ENCODE measurements at places on chromosomes 7 and 10.

GRCh38 chr7:90897961-90898469 is 301.9 kb downstream of the CDK14 start:
- no peak for DNase-seq

- no peak for DNase-seq
Measured at GRCh38 chr10:84945791-84946190, 617.4 kb downstream of the CCSER2 start.

GRCh38 chr7:101912716-101913110 is 95.3 kb downstream of the CUX1 start:
- DNase-seq, result peak; percentile 35

GRCh38 chr10:113096128-113096996 is 146.3 kb downstream of the TCF7L2 start:
- no peak for DNase-seq

DNA sequence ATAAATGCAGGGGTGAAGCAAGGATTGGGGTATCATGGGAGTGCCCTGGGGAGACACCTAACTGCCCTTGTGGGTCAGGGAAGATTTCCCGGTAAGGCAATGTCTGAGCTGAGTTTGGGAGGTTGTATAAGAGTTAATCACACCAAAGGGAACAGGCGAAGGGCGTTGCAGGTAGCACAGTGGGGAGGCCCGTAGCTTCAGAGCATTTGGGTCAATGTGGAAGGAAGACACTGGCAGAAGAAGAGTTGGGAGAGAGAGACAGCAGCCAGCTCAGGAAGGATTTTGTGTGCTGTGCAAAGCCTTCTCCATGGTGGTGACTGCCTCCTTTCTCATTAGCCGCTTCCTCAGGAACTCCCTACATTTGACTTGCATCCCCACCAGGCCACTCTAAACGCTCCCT is 80.8 kb upstream of the LEP start:
- no peak for DNase-seq

GRCh38 chr10:30542895-30543288 is 86.7 kb downstream of the LYZL2 start:
- DNase-seq, result no peak

DNA sequence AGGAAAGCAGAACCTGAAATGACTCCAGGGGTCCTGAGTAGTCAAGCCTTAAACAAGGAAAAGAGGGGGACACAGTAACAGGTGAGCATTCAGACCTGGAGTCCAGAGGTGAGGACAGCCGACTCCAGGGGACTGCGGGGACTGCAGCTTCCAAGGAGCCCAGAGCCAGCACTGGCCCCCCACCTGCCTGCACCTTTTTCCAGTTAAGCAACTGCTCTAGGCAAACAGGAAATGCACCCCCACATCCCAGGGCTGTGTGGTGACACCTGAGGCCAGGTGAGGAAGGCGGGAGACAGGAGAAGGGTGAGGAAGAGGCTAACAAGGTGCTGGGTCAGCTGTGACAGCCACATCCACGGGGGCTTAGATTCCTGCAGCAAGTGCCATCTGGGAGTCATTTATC is 20.1 kb upstream of the EN2 start:
- DNase-seq, result no peak

DNA sequence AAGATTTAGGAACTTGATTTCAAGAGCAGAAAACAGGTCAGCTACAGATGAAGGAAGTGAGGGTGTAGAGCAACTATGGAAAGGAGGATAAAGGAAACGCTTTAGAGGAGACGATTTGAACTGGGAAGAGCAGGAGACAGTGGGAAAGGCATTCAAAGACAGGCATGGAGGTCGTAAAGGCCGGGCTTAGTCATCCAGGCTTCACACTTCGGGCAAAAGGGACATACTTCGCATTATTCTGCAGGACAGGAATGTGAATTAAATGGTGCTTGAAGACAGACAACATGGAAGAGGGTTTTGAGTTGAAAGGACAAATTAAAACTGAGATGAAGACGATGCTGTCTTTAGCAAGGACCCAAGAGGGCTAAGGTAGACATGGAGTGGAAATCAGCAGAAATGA is 8.1 kb downstream of the FAM171A1 start:
- peak; percentile 13 for DNase-seq

- DNase-seq, result no peak
Measured at GRCh38 chr10:106836933-106837663, 327.4 kb downstream of the SORCS1 start.

DNA sequence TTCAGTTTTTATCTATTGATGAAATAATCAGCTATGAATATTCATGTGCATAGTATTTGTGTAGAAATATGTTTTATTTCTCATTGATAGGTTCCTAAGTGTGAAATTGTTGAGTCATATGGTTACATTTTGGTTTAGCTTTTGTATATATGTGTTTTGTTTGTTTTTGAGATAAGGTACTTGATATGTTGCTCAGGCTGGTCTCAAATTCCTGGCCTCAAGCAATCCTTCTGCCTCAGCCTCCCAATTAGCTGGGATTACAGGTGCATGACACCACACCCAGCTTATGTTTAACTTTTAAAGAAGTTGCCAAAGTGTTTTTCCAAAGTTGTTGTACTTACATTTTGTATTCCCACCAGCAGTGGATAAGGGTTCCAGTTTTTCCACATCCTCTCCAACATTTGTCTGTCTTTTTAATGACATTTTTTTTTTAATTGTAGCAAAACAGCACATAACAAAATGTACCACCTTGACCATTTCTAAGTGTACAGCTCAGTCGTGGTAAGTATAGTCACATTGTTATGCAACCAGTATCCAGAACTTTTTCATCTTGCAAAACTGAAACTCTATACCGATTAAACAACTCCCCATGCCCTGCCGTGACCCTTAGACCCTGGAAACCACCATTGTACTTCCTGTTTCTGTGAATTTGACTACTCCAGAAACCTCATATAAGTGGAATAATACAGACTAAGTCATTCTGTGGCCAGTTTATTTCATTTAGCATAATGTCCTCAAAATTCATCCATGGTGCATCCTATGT is 12.6 kb upstream of the UBE2D1 start:
- peak; percentile 11 for DNase-seq

DNA sequence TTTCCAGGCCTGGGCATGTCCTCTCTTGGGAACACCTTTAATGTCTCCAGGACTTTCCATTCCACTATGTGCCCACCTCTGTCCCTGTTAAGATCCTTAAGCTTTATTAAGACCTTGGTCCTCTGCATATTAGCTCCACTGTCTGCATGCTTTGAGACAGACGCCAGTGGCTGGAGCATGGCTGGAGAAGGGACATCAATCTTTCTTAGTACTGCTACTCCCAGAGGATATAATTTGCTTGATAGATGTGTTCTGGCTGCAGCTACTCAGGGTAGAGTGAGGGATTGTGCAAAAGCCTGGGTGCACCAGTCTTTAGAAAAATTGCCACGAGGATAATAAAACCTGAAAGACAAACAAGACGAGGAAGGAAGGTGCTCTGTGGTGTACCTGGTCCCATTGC is 42.9 kb downstream of the PLPP4 start:
- DNase-seq, result no peak

DNA sequence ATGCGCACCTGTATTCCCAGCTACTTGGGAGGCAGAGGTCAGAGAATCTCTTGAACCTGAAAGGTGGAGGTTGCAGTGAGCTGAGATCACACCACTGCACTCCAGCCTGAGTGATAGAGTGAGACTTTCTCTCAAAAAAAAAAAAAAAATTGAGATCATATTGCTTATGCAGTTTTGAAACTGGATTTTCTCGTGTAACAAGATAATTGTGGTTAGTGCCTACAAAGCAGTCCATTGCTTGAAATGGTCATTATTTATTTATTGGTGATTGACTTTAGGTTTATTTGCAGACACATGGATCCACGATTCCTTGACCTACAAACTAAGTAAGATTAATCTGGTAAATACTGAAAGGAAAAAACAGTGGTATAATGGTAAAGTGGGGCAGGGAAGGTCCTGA is 149.8 kb downstream of the TAX1BP1 start:
- DNase-seq, result no peak
